H7 (cell line): ENCODE measurements at places on chromosomes 13 and 19. TPM values are rescaled to one million over a fixed set of nuclear protein-coding genes. Genes with fewer than 3 reads are reported as not detected.

- DNase-seq: no peak
Measured at GRCh38 chr13:46178143-46178542, 3.8 kb downstream of the LCP1 start.

- no peak for DNase-seq
Measured at GRCh38 chr13:28734906-28735305, 16.1 kb upstream of the SLC46A3 start.

DNA sequence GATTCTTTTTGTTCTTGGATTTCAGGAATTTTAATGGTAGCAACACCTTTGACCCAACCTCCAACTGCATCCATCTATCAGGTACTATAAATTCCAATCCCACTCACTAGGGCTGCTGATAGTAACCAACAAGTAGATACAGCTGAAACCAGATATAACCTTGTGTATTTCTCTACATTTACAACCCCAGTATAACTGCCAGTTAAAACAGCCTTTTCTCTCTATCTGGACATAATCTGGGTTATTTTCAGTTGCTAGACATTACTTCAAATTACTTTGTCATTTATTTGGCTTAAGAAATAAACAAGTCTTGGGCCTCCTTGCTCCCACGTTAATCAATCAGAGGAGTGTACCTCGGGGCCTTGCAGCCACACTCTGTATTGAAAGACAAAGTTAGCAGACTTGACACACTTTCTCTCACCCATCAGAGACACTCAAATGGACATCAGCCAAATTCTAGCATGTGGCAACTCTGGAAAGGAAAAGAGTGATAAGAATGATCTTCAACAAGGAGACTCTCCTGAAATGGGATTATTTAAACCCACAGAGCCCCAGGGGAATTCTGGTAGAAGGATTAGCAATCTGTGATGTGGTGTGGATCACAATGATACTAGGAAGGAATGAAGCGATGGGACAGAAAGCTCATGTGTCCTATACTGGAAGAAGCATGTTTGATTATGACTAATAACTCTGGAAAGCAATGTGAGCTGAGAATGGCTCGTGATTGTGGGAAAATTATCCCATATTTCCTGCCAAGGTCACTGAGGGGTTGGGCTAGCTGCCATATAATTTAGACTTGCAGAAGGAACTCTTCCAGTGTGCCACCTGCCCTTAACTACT lies 157.5 kb downstream of the FLT1 start:
- no peak for DNase-seq

DNA sequence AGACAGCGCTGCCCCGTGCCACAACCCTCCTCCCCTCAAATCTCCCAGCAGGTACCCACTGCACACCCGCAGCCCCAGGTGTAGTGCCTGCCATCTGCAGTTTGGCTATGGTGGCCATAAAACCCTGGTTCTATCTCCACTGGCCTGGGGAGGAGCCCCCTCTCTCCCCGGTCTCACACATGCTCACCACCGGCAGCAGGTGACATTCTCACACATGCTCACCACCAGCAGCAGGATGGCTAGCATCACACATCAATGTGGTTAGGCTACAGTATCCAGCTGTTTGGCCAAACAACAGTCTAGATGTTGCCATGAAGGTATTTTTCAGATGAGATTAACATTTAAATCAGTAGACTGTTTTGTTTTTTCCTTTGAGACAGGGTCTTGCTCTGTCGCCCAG lies 31.1 kb downstream of the ELL start:
- no peak for DNase-seq

- DNase-seq: no peak
Measured at GRCh38 chr13:34757441-34757840, 184.6 kb upstream of the NBEA start.

DNA sequence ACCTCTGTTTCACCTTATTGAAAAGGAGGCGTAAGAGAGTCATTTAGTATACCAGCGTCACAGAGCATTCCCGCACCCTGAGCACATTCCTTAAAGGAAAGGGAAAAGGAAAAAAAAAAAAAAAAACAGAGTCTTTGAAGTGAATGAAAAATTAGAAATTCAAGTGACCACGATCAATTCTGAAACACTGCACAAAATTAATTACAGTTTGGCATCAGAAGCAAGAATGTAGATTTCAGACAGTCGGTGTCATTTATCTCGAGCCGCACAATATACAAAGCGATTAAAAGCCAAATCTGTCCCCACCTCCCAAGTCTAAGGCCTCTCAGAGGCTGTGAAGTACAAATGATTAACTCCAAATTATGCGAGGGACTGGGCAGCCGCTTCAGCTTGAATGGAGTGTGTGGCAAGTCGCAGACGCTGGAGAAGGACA lies 173.7 kb upstream of the ZNF507 start:
- DNase-seq: no peak

DNA sequence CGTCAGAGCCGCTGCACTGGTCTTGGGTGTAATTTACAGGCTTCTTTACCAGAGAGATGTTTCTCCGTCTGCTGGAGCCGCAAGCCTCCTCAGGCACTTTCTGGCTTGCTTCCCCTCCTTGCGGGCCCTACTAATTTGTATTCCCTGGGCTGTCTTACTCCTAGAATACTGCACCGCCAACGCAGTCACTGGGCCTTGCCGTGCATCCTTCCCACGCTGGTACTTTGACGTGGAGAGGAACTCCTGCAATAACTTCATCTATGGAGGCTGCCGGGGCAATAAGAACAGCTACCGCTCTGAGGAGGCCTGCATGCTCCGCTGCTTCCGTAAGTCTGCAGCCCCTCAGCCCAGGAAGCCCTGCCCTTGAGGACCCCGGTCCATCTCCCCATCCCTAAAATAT lies 14.1 kb upstream of the C19orf33 start:
- no peak for DNase-seq

ZNF850 gene
- 6.1 and 8.9 TPM in 2 replicates for total RNA-seq

GRCh38 chr13:50016444-50016843 lies 1.2 kb downstream of the KCNRG start:
- no peak for DNase-seq

SCN1B gene
- 8.1 and 8.9 TPM in 2 replicates for total RNA-seq

GRCh38 chr13:35469806-35470525 lies 6.5 kb downstream of the MAB21L1 start:
- no peak for DNase-seq

ZNF792 gene
- 16.7 and 18.0 TPM in 2 replicates for total RNA-seq

GRCh38 chr13:113744197-113745000 lies 14.6 kb upstream of the TMEM255B start:
- DNase-seq: no peak

FTL gene
- 2,437 and 3,282 TPM in 2 replicates for total RNA-seq

GRCh38 chr13:102582256-102582655 lies 14.5 kb upstream of the TPP2 start:
- DNase-seq: no peak

DNA sequence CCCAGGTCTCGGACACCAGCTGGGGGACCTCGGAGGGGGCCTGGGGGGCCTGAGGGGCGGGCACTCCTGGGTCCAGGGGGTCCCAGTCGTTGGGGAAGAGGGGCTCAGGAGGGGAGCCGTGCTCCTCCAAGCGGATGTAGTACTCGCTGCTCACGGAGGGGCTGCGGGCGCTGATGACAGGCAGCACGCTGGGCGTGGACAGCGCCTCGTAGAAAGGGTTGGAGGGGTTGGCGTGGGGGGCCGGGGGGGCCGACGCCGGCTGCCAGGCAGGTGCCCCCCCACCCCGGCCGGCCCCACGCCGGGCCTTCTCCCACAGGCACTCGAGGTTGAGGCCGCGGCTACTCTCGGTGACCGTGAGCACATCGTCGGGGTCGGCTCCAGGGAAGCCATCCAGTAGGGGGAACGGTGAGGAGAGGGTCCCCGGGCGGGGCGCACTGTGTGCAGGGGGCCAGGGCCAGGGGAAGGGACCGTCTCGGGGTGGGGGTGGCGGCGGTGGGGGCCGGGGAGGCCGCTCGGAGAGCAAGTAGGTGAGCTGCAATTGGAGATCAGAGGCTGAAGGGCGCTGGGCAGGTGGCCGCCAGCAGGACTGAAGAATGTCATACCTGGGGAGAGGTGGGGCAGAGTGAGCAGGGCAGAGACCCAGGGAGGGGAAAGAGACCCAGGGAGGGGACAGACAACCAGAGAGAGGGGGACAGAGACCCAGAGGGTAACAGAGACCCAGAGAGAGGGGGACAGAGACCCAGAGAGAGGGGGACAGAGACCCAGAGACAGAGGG lies 12.1 kb downstream of the LMTK3 start:
- peak; percentile 47 for DNase-seq

GRCh38 chr13:40095695-40096356 lies 440.4 kb downstream of the COG6 start:
- no peak for DNase-seq

CEACAM5 gene
- total RNA-seq: not detected in 2 replicates

FAM216B gene
- total RNA-seq: not detected in 2 replicates

- no peak for DNase-seq
Measured at GRCh38 chr13:87952377-87952776, 281.2 kb downstream of the SLITRK5 start.
